Type B pancreatic cell (in vitro differentiated cells): ENCODE measurements at places on chromosomes 1 and 21. TPM values are rescaled to one million over a fixed set of nuclear protein-coding genes. Genes with fewer than 3 reads are reported as not detected.

DNA sequence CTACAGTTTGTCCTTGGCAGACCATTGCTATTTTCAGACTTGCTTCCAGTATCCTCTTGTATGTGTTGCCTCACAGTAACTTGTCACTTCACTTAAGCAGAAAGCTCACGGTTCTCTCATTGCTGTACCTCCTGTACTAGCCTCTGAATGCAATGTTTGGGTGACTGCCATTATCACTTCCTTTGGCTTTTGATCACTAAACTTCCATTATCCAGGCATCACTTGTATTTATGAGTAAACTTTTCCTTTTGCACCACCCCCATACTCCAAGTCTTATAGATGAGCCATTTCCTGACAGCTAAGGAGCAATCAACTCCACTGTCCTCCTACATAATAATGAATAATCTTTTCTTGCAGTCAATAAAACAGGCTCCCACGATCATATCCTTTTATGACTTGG is 255.3 kb downstream of the PDE4B start:
- H3K27ac ChIP-seq, result no peak overlapping the region
- H3K4me1 ChIP-seq, result peaks cover 3% of the 10 kb centered on the region
- no peak overlapping the region for H3K4me3 ChIP-seq
- no peak for DNase-seq
- no peaks in the 10 kb centered on the region for H3K36me3 ChIP-seq

The MROH9 gene
- total RNA-seq, result not detected in 2 replicates

DNA sequence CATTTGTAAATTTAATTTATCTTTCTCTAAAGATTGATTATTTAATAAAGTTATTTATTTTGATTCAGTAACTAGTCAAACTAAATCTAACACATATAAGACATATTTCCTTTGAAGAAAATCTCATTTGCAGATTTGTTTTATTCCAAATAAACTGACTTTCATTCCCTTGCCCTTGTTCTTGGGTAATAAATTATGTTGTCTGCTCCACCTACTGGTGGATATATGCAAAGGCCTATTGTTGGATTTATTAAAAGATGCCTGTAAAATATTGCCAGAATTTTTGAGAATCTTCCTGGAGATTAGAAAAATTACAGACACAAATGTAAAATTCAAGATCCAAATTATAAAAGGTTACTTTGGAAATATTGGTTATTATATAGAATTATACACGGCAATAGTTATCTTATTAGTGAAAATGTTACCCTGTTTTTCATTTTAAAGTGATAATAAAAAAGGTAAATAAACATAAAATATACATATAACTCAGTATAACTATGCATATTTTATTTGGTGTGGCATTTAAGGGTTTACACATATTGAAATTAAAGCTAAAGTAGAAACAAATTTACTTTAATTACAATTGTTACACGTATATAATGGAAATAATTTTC is 116.1 kb downstream of the SPATA17 start:
- no peak for DNase-seq
- H3K27me3 ChIP-seq, result no peaks in the 10 kb centered on the region
- H3K27ac ChIP-seq, result no peak overlapping the region
- no peaks in the 10 kb centered on the region for H3K36me3 ChIP-seq

DNA sequence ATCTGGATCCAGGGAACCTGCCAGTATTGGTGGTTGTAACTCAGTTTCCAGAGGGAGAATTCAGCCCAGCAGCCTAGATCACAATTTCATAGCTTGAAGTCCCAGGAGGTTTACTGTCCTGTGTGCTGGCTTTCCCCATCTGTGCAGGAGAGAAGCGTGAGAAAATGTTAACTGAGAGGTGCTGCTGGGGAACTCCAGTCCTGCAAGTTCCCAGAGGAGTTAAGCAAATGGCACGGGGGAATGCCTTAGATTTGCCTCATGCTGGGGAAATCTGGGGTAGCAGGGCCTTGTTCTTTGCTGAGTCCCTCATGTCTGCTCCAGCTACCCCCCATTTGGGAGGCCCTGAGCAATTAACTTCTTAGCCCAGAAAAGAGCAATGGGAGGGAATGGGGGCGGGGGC is 25.1 kb upstream of the SLAMF6 start:
- H3K36me3 ChIP-seq, result no peaks in the 10 kb centered on the region
- no peak overlapping the region for H3K27ac ChIP-seq
- H3K4me1 ChIP-seq, result no peaks in the 10 kb centered on the region
- DNase-seq, result no peak
- H3K27me3 ChIP-seq, result peaks cover 4% of the 10 kb centered on the region
- no peak overlapping the region for H3K4me3 ChIP-seq

The CYYR1 gene
- total RNA-seq, result 5.2 and 21.6 TPM in 2 replicates

The TLCD4 gene
- total RNA-seq, result 6.9 and 17.7 TPM in 2 replicates

DNA sequence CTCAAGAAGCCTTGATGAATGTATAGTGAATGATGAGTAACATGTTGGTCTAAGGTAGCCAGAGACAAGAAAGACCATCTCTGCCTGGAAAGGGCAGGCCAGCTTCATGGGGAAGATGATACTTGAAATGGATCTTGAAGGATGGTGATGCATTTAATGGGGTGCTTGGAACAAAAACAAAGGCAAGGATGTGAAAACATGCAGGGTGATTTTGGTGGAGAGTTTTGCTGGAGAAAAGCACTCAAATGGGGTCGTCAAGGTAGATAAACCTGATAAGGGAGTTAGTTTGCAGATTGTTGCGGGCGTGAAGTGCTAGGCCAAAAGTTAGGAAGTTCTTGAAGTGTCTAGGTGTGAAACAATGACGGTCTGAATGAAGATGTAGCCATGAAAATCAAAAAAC is 205.4 kb downstream of the HLX start:
- no peak overlapping the region for H3K27ac ChIP-seq
- peaks cover 5% of the 10 kb centered on the region for H3K4me1 ChIP-seq
- no peaks in the 10 kb centered on the region for H3K36me3 ChIP-seq
- H3K4me3 ChIP-seq, result no peak overlapping the region
- H3K27me3 ChIP-seq, result peaks cover 47% of the 10 kb centered on the region

GRCh38 chr1:7572654-7573152 is 198.4 kb upstream of the VAMP3 start:
- no peak overlapping the region for H3K4me3 ChIP-seq
- H3K27ac ChIP-seq, result no peak overlapping the region
- H3K27me3 ChIP-seq, result no peaks in the 10 kb centered on the region
- H3K36me3 ChIP-seq, result no peaks in the 10 kb centered on the region

The ZNF683 gene
- total RNA-seq, result not detected in 2 replicates

DNA sequence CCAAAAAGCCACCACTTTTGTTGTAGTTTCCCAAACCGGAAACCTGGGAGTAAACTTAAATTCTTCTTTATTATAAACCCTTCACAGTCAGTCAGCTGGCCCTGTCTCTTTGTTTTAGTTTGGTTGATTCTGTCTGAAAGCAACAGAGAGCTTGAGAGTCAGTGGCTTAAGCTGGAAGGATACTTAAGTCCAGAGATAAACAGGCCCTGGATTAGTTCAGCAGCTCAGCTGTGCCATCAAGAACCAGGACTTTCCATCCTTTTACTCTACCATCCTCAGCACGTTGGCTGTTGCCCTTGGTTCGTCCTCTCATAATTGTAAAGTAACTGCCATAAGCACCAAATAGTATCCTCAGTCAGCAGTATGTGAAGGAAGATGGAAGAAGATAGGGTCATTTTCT is 4.5 kb downstream of the DESI2 start:
- peaks cover 36% of the 10 kb centered on the region for H3K36me3 ChIP-seq
- H3K4me3 ChIP-seq, result no peak overlapping the region
- peaks cover 1% of the 10 kb centered on the region for H3K27me3 ChIP-seq

- no peak overlapping the region for H3K4me3 ChIP-seq
- no peak overlapping the region for H3K27ac ChIP-seq
- no peaks in the 10 kb centered on the region for H3K36me3 ChIP-seq
- no peak for DNase-seq
- H3K4me1 ChIP-seq, result no peaks in the 10 kb centered on the region
These were observed 36.2 kb downstream of the SIM2 start for GRCh38 chr21:36735201-36735515.

DNA sequence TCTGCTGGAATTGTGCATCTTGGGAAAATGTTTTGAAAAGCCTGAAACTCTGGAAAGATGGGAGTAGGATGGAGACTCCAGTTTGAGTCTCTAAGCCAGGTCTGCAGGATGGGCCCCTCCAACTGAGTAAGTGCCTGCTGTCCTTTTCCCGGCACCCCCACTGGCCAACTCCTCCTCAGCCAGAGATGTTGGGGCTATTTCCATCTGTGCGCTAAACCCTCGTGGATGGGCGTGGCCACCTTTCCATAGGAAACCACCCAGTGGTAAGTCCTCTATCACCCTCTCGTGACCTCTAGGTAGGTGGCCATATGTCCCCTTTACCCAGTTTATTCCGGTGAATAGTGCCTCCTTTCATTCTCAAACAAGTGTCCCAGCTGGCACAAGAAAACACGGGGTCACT is 250.9 kb downstream of the TOMM20 start:
- no peaks in the 10 kb centered on the region for H3K36me3 ChIP-seq
- no peak for DNase-seq
- H3K27me3 ChIP-seq, result no peaks in the 10 kb centered on the region
- H3K4me3 ChIP-seq, result no peak overlapping the region
- no peak overlapping the region for H3K27ac ChIP-seq

The C1orf167 gene
- total RNA-seq, result 0.40 TPM in 1 of 2 replicates, not detected in the other

DNA sequence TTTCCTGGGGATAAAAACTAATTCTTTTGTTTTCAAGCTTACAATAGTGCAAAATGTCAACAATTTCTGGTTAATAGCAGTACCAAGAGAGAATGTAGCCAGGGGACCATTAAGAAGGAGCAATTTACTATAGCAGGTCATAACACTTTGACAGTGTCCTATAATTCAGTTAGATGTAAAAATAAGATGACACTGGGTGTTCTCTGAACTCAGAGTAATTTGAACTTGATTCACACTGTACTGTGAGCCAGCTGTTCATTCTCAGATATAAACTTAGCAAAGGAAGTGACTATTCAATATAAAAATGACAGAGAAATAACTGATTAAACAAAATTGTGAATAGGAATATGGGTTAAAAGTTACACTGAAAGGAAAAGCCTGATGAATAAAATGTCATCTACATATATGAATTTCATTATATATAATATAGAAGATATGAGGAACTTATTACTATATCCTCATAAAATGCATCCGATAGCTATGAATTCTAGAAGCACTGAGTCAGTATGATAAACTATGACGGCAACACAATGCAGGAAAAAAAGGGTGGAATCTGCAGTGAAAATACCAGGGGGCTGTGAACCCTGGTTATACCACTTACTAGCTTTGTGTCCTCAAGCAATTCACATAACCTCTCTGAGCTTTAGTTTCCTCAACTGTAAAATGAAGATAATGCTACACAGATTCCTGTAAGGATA is 135.9 kb downstream of the ACBD6 start:
- H3K27ac ChIP-seq, result no peak overlapping the region
- H3K27me3 ChIP-seq, result no peaks in the 10 kb centered on the region
- no peak overlapping the region for H3K4me3 ChIP-seq
- peaks cover 5% of the 10 kb centered on the region for H3K4me1 ChIP-seq
- H3K36me3 ChIP-seq, result peaks cover 5% of the 10 kb centered on the region

- no peaks in the 10 kb centered on the region for H3K36me3 ChIP-seq
- peaks cover 4% of the 10 kb centered on the region for H3K4me1 ChIP-seq
These were observed 51.4 kb downstream of the RHBG start for GRCh38 chr1:156420205-156421061.

GRCh38 chr1:92653605-92654381 is 131.1 kb downstream of the EVI5 start:
- DNase-seq, result no peak
- no peaks in the 10 kb centered on the region for H3K4me1 ChIP-seq
- no peak overlapping the region for H3K4me3 ChIP-seq
- no peak overlapping the region for H3K27ac ChIP-seq
- H3K27me3 ChIP-seq, result no peaks in the 10 kb centered on the region
- H3K36me3 ChIP-seq, result peaks cover 47% of the 10 kb centered on the region

The TCHHL1 gene
- 6.5 and 22.3 TPM in 2 replicates for total RNA-seq
